CD4-positive, alpha-beta T cell treated with Interferon alpha-2 for 1 hour (primary cell): ENCODE measurements at places on chromosomes 13 and 19.

GRCh38 chr13:50422181-50423148 is 407.2 kb downstream of the KCNRG start:
- DNase-seq: no peak

GRCh38 chr19:32748497-32748896 is 28.9 kb downstream of the TDRD12 start:
- no peak for DNase-seq

GRCh38 chr13:27954406-27954851 is 14.7 kb downstream of the CDX2 start:
- DNase-seq: no peak

- DNase-seq: no peak
Measured at GRCh38 chr13:96844195-96844594, 150.1 kb downstream of the OXGR1 start.

DNA sequence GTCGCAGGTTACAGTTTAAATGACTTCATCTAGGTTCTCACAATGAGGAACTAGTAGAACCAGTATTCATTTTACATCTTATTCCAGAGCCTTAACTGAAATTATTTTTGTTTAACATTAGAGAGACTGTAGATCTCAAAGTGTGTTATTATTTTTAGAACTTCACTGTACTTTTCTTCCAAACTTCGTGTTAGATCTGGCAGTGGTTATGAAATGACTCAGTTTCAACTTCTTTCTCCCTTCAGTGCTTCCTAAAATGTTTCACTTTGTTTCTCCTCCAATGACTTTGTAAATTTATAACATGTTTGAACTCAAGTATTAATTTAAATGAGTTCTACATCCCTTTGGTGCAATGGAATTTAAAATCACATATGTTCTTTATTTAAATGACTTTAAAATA is 139.3 kb downstream of the PCDH9 start:
- no peak for DNase-seq

DNA sequence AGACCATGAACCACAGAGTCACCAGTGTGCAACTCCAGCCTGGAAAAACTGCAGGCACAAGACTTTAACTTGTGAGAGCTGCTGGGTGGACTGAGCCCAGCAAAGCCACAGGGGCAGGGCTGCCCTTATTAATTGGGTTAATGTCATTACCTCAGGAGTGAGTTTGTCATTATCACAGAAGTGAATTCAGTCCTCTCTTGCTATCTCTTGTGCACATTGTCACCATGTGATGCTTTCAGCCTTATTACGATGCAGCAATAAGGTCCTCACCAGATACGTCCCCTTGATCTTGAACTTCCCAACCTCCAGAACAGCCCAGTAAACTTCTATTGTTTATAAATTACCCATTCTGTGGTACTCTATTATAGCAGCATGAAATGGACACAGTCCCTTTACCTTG is 158.1 kb downstream of the LHFPL6 start:
- no peak for DNase-seq

DNA sequence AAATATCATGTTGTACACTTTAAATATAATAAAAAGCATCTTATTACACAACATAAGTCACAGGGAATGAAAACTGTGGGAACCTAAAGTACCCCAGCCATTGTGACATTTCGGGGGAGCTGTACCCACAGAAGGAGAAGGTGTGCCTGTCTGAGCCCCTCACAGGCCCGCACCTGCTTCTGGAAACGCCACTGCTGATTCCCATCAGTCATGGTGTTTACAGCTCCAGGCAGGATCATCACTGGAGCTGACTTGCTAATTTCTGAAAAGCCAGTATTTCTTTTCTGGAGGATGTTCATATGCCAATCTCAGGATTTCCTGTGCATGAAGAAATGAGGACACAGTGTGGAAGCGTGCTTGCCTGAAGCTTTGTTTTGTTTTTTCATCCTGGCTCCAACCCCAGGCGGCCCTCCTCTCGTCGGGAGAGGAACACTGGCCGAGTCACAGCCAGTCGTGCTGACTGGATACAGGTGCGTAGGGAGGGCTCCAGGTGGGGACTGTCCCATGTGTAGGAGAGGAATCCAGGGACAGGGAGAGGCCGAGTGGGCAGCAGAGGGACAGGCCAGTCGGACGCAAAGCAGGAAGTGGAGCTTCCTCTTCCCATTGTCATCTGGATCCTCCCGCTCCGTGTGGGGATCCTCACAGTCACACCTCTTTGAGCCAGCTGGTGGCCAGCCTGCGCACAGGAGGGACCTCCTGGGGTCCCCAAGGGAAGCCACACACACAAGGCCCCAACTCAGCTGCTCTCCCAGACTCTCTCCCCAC is 4.2 kb upstream of the ATP12A start:
- DNase-seq: no peak

- DNase-seq: peak; percentile 87
Measured at GRCh38 chr19:2962018-2962670, 15.2 kb upstream of the TLE6 start.

DNA sequence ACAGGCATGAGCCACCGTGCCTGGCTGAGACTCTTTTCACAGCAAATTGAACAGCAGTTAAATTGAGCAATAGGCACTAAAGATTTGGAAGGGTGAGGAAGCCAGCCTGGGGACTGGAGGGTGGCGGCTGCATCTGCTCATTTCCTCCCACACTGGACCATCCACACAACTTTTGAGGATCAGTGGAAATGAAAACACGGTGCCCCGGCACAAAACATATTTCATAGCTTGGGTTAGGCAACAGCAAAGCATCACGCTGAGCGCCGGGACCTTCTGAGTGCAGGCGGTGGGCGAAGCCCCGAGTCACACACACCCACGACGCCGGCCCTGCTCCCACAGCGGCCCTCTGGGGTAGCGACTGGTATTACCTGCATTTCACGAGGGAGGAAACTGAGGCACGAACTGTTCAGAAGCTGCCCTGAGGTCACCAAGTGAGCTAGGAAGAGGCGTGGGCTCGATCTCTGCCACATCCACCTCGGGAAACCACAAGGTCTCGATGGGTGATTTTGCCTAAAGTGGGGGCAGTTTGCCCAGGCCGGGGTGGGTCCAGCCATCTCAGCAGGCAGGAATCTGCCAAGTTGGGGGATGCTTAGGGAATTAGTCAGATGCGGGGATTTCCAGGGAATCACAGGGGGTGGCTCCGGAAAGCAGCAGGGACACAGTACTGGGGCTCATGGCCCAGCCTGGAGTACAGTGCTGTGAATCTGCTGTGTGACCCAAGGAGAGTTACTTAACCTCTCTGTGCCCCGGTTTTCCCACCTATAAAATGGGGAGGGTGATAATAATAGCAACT is 3.5 kb upstream of the SBNO2 start:
- DNase-seq: no peak
